ENCODE measurements at places on chromosomes 4 and X.

DNA sequence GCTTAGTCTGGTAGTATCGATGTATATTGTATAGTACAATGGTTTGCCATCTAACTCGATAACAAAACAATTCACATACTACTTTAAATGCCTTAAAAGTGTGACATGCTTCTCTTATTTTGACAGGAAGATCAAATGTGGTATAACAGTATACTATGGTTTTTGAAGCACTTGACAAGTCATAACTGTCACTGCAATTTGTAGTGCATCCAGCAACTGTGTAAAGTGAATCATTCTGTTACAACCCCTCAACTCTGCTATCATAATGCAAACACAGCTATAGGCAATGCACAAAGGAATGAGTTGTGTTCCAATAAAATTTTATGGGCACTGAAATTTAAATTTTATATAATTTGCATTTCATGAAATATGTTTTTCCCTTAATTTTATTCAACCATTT lies 14.0 kb downstream of the RAP1GDS1 start:
- no peak for DNase-seq

DNA sequence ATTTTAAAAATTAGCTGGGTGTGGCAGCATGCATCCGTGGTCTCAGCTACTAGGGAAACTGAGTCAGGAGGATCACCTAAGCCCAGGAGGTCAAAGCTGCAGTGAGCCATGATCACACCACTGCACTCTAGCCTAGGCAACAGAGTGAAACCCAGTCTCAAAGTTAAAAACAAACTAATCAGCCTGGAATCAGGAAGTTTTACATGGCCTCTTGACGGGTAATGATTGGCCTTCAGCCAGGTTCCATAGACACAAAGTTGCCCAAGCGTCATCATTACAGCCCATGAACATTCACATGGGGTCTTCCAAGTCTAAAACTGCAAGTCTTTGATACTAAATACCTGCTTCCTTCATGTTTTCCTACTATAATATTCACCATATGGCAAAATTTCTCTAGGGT lies 10.0 kb upstream of the RGN start:
- no peak for DNase-seq

GRCh38 chr4:131388277-131388676 lies 1760.8 kb upstream of the PCDH10 start:
- DNase-seq: no peak

DNA sequence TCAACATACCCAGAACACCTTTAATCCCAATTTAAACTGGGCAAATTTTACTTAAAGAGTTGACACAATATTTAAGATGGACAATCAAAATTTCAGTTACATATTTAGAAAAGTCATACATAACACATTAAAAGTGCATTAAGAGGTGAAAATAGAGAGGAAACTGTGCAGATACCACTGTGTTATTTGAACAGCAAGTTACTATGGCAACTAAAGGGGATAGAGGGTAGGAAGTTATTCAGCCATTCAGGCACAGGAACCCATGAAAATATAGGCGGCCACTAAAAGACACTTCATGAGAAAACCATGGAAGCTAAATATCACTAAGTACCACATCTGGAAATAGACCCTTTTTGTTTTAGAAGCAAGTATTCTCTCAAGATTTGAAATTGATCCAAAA lies 75.1 kb downstream of the PDGFC start:
- DNase-seq: no peak

GRCh38 chr4:134807231-134807745 lies 605.7 kb upstream of the PABPC4L start:
- no peak for DNase-seq

DNA sequence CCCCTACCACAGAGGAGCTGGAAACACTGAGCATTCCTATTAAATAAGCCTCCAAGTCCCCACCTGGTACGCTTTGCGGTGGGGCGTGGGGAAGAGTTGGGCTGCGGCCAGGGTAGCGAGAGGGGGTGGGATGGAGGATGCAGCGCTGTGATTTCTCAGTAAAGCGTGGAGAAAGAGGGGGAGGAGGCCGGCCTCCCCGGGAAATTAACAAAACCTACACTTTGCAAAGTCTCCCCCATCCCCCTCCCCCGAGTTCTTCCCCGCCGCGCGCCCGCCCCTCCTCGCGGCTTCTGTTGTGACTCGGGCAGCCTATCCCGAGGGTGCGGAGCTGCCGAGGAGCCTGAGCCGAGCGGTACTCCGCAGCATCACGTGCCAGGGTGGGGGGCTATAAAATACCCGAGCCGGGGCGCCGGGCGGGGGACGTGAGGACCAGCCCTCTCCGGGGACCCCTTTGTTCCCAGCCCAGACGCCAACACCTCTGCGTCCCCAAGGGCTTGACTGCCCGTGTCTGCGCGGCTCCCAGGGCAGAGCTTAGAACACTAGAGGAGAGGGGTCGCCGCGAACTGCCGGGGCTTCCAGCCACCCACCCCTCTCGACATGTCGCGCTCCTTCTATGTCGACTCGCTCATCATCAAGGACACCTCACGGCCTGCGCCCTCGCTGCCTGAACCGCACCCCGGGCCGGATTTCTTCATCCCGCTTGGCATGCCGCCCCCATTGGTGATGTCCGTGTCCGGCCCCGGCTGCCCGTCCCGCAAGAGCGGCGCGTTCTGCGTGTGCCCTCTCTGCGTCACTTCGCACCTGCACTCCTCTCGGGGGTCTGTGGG lies at the start of gene GSX2:
TSS of gene GSX2 (plus strand) at position 416 of the 827 bp plus-strand sequence. CDS start at position 598, 182 bp downstream.
- DNase-seq: no peak

DNA sequence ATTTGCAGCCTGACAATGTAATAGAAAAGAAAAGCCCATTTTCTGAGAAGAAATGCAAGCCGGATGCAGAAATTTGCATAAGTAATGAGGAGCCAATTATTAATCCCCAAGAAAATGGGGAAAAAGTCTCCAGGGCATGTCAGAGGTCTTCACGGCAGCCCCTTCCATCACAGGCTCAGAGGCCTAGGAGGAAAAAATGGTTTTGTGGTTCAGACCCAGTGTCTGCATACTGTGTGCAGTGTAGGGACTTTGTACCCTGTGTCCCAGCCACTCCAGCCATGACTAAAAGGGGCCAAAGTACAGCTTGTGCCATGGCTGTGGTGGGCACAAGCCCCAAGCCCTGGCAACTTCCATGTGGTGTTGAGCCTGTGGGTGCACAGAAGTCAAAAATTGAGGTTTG lies 92.2 kb downstream of the SH3BGRL start:
- DNase-seq: no peak

GRCh38 chr4:98803251-98803650 lies 125.7 kb downstream of the EIF4E start:
- DNase-seq: no peak

DNA sequence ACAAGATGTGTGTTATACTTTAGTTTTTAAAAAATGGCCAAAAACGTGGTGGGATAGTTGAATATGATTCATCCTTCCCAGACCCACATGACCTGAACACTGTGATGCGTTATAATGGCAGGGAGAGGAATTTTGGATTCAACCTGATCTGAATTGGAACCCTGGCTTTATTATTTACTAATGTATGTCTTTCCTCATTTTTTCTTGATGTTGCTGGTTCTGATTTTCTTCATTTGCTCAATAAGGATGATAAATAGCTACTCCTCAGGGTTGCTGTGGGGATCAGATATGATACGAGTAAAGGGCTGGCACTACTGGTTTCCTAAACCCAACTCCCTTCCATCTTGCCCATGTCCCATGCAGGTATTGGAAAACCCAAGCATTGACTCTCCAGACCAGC lies 24.2 kb upstream of the ACSL1 start:
- no peak for DNase-seq
